ENCODE measurements at places on chromosomes 12 and 14. TPM values are rescaled to one million over a fixed set of nuclear protein-coding genes. Genes with fewer than 3 reads are reported as not detected.
A peak's percentile ranks its signal among the peaks of the same experiment; 100 is the strongest.

GRCh38 chr14:96960598-96961116 is 163.5 kb downstream of the VRK1 start:
- DNase-seq, result no peak

DNA sequence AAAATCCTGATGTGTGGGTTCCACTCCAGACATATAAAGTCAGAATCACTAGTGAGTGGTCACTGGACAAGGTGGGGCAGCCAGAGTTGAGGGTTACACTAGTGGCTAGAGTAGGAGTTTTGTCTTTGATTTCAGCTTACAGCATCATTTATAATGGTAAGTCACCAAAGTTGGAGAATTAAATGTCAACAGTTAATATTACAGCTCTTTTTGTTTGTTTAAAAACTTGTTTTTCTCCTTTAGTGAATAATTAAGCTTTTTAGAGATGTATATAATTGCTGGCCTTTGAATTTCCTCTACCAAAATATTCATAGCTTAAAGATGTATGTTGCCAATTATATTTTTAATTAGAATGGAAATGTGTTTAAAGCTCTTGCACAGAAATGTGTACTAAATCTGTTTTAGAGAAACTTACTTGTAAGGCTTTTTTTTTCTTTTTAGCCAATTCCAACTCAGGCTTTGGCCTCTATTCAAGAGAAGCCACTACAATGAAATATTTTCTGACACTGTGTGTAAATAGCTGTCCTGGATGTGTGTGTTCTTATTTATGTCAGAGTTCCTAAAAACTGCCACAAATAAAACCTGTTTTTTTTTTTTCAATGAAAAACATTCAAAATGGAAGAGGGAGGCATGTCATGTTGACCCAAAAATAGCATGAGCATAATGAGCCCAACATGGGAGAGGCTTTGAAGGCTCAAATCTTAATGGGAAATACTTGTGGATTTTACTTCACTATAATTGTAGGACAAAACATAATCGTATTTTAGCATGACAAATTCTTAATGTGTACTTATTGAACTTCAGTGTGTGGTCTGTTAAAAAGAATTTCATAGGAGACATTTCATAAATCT is 92.2 kb downstream of the TBC1D30 start:
- peak; percentile 20 for DNase-seq

DNA sequence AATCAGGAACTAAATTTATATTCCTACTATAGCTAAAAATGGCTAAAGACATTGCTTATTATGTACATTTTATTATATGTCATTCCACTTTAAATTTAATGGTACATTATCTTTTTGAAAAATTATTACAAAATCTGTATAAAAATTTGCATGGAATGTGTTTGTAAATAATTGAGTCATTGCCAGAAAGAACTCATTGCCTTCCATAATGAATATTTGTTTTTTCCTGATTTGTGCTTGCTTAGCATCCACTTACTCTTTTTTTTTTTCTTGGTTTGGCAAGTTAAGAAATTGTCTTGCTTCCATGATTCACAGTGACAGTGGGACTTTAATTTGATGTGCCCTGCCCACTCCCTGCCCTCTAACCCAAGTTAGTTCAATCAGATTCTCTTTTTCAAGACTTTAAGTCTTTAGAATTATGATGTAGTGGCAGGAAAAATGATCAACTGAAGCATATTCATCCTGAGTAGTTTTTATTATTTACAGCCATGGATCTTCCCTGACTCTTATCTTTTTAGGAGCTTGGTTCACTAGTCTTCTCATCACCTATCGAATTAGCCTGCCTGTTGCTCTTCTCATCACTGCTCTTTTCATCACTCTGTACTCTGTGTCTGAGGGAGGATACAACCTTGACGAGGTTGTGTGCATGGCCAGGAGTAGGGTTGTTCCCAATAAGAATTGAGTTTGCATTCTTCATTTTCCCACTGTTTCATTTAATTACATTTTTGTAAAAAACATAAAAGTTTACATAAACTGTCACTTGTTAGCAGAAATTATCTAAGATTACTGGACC is 442.0 kb downstream of the BTG1 start:
- no peak for DNase-seq

DNA sequence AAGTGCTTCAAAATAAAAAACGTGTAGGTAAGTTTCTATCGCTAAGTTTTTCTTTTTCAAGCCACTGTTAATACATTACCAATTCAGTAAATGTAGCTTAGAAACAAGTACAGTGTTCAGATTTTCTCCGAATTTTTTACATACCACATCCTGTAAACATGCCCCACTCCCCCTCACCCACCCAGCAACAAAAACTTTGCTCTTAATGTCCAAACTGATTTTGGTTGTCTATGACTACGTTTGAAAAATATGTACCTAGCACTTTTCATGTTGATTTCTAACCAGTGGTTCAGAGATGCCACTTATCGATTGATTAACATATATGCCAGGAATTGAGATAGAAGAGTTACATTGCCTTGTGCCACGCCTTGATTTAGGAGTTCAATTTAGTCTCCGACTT is 663 bp upstream of the LIN7A start:
- DNase-seq, result no peak

DNA sequence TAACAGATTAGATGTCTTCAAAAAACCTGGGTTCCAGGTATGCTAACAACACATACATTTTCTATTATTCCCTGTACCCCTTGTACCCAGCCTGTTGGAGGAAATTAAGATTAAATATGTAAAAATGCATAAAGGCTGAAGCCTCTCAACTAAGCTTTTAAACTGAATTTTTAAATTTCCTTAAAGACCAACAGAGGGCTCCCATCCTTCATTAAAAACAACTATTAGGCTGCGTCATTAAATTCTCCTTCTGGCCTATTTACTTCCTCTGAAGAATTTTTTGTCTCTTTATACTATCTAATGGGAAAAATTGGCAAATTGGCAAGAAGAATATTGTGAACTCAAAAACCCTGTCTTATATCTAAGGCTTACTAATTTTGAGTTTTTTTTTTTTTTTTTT is 21.8 kb downstream of the SENP1 start:
- DNase-seq, result no peak

GRCh38 chr12:88615490-88615889 is 35.2 kb upstream of the KITLG start:
- no peak for DNase-seq

- no peak for DNase-seq
These were observed 9.7 kb downstream of the SLCO1C1 start for GRCh38 chr12:20704860-20705259.

DNA sequence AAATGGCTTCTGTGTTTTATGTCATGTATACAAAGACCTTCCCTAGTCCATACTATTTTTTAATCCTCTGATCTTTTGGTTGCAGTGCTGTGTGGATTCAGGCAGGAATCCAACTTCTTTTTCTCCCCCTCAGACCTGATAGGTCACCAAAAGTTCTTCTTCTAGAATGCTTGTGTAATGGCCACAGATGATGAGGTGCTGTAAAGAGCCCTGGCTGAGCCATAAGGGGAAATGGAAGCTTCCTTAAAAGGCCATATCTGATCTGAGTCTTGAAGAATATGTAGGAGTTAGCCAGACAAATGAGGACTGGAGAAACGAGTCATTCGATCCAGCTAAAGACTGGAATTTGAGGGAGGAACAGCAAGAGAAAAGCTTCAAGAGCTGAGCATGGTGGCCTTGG is 353.9 kb downstream of the PCNX1 start:
- DNase-seq, result no peak

DNA sequence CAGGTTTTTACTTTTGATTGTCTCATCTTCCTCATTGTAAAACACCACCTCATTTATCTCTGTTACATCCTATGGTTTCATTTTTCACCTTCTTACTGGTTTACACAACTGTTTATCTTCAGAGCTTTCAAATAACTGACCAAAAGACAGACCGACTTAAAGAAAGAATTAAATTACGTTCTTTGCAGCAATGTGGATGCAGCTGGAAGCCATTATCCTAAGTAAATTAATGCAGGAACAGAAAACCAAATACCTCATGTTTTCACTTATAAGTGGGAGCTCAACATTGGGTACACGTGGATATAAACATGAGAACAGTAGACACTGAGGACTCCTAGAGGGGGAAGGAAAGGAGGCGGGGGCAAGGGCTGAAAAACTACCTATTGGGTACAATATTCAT is 729.0 kb upstream of the USP15 start:
- DNase-seq, result no peak

DNA sequence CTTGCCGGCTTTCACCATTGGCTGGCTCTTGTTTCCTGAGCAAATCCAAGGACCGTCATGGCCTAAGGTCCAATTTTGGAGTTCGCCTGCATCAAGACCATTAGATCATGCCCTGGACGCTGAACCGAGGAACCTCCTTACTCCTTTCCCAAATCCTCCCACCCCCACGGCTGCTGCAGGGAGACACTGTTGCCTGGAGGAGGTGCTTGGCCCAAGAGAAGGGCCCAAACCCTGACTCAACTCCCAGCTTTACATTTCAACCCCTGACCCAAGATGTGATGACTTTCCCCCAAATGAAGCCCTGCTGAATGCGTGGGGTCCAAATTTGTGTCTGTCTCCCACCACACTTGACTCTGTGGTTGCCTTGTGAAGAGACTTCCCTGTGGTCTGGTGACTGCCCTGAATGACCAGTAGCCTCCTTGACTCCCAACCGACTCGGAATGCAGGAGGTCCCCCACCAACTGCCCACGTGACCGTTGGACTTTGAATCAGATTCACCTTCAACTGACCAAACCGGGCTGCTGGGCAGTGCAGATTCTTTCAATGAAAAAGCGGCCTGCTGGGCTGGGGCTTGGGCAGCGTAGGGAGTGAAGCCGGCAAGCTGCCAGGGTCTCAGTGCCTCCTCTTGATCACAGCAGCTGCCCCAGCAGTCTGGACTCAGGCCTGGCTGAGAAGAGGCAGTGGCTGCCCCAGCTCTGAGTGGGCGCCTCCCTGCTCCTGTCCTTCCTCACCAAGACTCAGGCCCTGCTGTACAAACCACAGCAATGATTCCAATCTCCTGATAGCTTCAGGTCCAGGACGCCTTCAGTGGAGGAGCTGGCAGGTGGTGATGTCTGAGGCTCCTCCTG is 46.7 kb upstream of the OASL start:
- no peak for DNase-seq

- peak; percentile 64 for DNase-seq
These were observed 1.2 kb downstream of the PRMT8 start for GRCh38 chr12:3491938-3492792.

DNA sequence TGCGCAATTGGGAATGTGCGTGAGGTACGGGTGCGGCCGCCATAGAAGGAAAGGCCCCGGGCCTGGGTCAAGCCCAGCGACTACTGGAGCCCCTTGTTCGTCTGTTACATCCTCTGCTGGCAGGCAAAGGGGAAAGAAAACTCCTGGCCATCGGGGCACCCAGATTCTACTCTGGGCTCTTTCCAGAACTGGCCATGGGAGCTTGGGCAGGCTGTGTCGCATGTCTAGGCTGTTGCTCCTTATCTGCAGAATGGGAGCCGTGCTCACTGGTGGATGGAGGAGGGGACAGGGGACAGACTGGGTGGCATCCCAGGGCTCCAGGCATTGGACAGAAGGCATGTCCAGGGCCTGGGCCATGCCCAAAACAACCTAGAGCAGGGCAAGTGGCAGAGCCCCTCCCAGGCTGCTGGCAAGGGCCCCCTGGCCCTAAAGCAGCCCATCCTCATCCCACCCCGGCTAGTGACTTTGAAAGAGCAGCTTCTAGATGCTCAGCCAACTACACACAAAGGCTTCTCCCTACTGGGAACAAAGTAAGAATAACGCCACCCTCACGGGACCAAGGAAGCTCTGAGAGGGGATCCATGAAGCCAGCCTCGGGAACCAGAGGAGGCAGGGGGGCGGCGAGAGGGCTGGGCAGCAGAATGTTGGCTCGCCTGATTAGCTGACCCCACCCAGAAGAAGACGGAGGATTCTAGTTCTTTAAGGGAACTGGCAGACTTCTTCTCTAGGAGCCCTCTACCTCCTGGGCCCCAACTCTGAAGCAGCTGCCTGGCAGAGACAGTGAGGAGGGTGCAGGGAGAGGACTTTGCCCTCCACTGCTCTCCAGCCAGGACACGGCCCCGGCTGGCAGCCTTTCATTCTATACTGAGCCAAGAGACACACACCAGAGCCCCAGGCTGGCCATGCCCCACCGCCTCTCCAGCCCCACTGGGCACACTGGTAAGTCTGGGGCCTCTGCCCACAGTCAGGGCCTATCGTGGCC is 96.8 kb downstream of the SINHCAF start:
- no peak for DNase-seq

GRCh38 chr14:100296106-100296651 is 10.1 kb downstream of the SLC25A29 start:
- no peak for DNase-seq

DNA sequence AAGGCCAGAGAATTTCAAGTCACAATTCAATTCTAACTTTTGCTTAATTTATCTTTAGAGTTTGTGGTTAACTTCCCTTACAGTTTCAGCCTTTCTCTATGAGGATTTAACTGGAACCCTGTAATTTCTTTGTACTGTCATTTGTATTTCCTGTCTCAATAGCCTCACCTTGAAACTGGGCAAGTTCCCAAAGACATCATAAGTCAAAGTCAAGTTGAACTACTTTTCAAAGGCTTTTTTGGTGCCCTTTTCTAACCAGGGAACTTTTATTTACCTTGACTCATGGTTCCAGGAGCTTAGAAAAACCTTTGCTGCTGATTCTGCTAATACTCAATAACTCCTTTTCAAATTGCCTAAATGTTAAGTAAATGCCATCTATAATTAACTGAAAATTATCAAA is 200.8 kb upstream of the KRR1 start:
- no peak for DNase-seq

- DNase-seq, result no peak
These were observed 50.0 kb downstream of the GALNT4 start for GRCh38 chr12:89474615-89475014.

DNA sequence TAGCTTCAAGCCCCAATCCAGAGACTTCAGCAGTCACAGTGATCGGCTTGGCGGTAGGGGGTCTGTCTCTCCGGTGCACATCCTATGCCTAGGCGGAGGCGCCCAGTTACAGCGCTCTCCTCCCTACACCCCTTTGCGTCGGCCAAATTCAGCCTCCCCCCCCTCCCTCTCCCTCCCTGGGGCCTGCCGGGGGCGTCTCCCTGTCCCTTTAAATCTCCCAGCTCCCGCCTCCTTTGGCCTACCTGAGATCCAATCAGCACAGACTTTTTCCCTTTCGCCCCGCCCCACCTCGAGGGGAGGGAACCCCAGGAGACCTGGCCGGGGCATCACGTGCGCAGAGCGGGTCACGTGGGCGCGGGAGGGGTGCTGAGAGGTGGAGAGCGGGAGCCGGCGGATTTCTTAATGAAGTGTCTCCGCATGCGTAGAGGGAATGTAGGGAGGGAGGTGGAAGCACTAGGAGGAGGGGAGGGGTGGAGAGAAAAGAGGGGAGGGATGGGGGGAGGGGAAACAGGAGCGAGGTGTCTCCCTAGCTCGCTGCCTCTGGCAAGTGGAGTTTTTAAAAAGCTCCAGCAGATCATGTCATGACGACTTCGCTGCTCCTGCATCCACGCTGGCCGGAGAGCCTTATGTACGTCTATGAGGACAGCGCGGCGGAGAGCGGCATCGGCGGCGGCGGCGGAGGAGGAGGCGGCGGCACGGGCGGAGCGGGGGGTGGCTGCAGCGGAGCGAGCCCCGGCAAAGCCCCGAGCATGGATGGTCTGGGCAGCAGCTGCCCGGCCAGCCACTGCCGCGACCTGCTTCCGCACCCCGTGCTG is at the start of gene HOXC13:
HOXC13 (plus strand) TSS at position 506 of the 815 bp plus-strand sequence; CDS start at position 582, 76 bp downstream.
- DNase-seq, result peak; percentile 76

- no peak for DNase-seq
These were observed 120.3 kb upstream of the SLC38A4 start for GRCh38 chr12:46946137-46946536.

Gene GLIPR1L2
- polyA plus RNA-seq, result 3.4 TPM

Gene BTG1
- 96.6 TPM for polyA plus RNA-seq

Gene OR6C2
- polyA plus RNA-seq, result not detected

Gene SDR9C7
- 0.27 TPM for polyA plus RNA-seq

Gene BICDL1
- 39.9 TPM for polyA plus RNA-seq

Gene TBPL2
- polyA plus RNA-seq, result 0.10 TPM

Gene RXYLT1
- polyA plus RNA-seq, result 32.5 TPM
